ENCODE measurements at places on chromosomes 2 and 18.

DNA sequence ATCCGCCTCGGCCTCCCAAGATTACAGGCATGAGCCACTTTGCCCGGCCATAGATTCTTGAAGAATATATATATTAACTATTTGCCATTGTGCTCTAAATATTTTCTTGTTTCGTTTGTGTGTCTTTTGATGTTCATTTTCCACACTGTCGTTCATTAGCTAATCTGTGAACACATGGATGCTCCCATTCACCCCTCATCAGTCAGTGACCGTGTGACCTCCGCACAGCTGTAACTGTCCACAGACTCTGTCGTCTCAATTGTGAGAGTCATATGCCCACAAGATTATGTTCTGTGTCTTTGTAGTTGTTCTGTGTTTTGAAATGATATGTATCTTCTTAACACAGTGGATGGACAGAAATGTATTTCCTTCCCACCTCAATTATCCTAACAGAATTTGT, 29.6 kb downstream of the RAMP1 start:
- no peak for DNase-seq

- DNase-seq, result no peak
Measured at GRCh38 chr2:18267501-18267900, 293.0 kb downstream of the RDH14 start.

DNA sequence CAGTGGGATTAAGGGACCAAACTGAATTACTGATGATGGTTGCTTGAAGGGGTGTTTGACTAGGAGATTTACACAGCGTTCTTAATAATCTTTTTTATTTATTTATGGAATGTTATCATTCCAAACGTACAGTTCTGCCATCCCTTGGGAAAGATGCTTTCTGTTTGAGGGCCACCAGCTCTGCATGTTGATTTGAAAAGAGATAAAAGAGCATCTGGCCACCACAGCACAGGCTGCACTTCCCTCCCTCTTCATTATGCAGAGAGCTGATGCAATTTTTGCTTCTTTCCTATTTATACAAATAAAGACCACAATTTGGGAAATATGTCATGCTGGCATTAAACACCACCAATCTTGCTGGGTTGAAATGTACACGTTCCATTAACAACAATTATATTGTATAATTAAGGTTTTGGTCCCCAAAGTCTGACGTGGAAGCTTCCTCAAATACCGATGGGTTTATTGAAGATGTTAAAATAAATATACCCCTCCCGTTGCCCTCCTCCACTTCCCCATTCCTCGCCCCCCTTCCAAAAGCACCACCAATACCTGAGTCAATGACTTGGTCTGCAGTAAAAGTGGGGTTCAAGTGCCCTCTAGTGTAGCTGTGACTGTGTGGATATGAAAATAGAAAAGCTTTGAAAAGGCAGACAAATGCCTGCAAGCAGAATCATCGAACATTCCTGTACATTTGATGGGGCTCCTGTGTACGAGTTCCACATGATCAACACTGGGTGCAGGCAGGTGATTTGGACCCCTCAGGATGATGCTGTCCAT, 211.9 kb downstream of the HRH4 start:
- DNase-seq, result no peak

GRCh38 chr2:186201371-186201770, 284.7 kb upstream of the ZC3H15 start:
- no peak for DNase-seq

DNA sequence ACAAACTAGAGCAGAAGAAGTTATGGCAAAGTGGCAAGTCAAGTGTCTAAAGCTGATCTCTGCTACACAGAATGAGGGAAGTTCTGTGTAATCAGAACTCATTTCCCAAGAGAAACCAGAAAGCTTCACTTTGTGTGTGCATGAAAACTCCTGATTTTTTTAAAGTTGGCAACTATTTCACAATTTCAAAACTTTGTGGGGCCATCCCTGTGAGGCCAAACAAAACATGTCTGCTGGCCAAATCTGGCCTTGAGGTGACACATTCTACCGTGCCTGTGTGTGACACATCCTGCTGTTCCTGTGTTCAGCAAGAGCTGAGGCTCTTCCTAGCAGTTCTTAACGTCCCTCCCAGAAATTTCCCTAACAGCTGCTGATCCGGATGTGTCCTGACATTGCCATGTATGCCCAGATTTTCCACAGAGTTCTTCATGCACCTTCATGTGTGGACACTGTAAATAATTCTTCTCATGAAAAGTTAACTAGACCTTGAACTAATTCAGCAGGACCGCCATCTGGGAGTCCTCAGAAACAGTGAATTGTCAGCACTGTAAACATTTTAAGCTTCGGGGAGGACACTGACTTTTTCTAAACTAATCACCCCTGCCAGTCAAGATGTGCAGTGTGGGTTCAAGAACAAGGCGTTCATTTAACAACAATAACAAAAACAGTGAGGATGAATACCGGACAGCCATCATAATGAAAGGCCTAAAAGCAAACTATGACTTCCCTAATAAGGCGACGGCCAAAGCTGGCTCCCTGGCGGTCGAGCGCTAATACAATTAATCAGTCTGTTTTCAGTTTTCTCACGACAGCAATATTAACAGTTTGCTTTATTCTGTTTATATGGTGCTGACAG, 99.0 kb downstream of the PLEKHM3 start:
- DNase-seq, result no peak

- DNase-seq, result no peak
Measured at GRCh38 chr2:220855296-220855695, 716.8 kb downstream of the EPHA4 start.

GRCh38 chr18:3345885-3346284, 84.0 kb downstream of the MYL12B start:
- DNase-seq, result no peak

DNA sequence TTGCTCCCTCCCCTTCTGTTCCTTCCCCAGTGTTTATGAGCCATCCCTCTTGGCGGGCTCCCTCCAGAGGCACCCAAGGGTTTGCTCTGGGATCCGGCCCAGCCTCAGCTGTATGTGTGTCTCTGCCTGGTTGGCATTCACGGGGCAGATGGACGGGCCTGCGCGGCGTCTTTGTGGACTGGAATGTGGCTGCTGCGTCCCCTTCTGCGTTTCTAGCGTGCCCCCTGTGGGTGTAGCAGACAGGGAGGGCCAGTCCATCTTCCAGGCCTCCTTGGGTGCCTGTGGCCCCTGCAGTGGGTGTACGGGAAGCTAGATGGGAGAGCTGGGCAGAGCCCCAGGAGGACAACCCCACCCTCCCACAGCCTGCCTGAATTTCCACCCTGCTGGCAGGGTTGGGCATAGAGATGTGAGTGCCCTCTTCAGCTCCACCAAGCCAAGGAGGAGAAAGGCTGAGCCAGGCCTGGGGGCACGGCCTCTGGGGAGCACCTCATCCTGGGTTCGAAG, 15.7 kb downstream of the GPC1 start:
- no peak for DNase-seq

GRCh38 chr2:237696461-237696860, 69.1 kb downstream of the LRRFIP1 start:
- DNase-seq, result no peak

GRCh38 chr2:240210198-240210965, 69.9 kb upstream of the OTOS start:
- no peak for DNase-seq
